RPMI7951 (cell line): ENCODE measurements at places on chromosomes 16 and 17. TPM values are rescaled to one million over a fixed set of nuclear protein-coding genes. Genes with fewer than 3 reads are reported as not detected.

Gene DOC2A
- 1.1 TPM in 1 of 2 replicates, not detected in the other for total RNA-seq

Gene IQCK
- 4.7 and 15.3 TPM in 2 replicates for total RNA-seq

Gene PTGES3L
- 2.0 and 2.3 TPM in 2 replicates for total RNA-seq

Gene MYH2
- not detected in 2 replicates for total RNA-seq

DNA sequence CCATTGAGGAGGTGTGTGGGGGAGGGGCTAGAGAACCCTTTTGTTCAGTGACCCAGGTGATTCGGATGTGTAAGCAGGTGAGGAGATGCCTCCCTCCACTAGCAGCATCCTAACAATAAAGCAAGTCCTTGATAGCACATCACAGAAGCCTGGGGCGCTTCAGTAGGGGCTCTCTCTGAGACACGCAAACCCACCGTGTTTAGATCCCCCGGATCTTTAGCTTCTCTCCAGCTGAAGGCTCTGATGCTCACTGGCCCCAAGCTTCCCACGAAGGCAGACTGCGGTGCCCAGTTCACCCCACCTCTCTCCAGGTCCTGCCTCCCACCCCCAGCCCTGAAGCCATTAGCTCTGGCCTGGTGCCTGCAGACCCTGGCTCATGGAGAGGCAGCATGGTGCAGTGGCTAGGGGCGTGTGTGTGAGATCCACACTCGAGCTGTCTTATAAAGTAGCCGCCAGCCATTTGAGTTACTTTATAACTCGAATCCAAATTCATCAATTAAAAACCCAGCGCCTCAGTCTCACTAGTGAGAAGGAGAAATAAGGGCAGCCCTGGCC, 204.7 kb upstream of the TNRC6C start:
- no peak for DNase-seq

DNA sequence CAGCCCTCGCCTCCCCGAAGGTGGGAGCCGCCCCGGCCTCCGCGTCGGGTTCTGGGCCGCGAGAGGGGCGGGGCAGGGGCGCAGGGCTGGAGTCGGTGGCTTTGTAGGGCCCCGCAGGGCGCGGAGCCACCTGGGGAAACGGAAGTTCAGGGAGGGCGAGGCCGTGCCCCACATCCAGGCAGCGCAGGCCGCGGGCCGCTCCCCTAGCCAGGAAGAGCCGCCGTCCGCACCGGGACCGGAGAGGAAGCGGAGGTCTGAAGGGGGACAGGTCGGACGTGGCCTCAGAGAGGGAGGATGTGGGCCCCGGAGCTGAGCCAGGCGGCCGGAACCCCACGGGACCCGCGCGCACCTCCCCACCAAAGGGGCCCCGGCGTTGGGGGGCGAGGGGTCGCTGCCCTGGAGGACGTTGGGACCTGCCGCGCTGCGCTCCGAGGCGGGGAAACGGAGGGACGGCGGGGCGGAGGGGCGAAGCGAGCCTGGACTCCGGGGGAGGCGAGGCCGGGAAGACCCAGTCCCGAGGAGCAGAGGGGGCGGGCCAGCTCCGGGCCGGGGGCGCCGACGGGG, 482 bp upstream of the SLC16A3 start:
- DNase-seq = no peak

- peak; percentile 18 for DNase-seq
These were observed 731 bp upstream of the MKS1 start for GRCh38 chr17:58219789-58220183.

GRCh38 chr16:3149630-3150345, 15.0 kb downstream of the ZNF213 start:
- DNase-seq = peak; percentile 62

- DNase-seq = no peak
These were observed 161.9 kb upstream of the XYLT1 start for GRCh38 chr16:17632667-17633066.

GRCh38 chr17:56983366-56983765, 5.4 kb downstream of the SCPEP1 start:
- DNase-seq = no peak

DNA sequence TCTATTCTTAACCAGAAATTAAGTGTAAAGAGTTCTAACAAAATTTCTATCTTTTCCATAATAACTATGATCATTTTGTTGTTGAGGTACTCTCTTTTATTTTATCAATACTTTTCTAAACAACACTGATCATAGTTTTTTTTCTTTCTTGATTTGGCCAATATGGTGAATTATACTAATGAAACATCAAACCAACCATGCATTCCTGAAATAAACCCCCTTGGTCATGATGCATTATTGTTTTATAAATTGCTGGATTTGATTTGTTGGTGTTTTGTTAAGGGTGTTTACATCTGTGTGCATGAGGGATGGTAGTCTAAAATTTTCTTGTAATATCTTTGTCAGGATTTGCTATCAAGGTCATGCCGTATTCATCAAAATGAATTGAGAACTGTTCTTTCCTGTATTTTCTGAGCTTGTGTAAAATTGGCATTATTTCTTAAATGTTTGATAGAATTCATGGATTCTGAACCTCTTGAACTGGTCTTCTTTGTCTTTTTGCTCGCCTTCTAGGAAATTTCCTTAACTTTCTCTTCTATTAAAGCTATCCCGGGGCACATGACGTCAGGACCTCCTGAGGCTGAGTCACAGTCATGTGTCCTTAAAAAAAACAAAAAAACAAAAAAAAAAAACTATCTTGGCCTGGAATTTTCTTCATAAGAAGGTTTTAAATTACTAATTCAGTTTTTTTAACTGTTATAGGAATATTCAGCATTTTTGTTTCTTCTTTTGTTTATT, 3.9 kb upstream of the TRIM25 start:
- DNase-seq = peak; percentile 29
